NCI-H1930 (cell line): ENCODE measurements at places on chromosomes 11 and 22.

- DNase-seq: no peak
Observed at GRCh38 chr11:65879617-65880016, at the start of gene CTSW. CTSW (plus strand) TSS chr11:65879837; CDS start chr11:65879855, 18 bp downstream.

- DNase-seq: no peak
Observed at GRCh38 chr11:27408246-27408800, 45.3 kb upstream of the CCDC34 start.

GRCh38 chr11:61172888-61173287 lies 11.7 kb upstream of the VPS37C start:
- no peak for DNase-seq

GRCh38 chr11:114416441-114416961 lies 16.0 kb downstream of the RBM7 start:
- DNase-seq: no peak

DNA sequence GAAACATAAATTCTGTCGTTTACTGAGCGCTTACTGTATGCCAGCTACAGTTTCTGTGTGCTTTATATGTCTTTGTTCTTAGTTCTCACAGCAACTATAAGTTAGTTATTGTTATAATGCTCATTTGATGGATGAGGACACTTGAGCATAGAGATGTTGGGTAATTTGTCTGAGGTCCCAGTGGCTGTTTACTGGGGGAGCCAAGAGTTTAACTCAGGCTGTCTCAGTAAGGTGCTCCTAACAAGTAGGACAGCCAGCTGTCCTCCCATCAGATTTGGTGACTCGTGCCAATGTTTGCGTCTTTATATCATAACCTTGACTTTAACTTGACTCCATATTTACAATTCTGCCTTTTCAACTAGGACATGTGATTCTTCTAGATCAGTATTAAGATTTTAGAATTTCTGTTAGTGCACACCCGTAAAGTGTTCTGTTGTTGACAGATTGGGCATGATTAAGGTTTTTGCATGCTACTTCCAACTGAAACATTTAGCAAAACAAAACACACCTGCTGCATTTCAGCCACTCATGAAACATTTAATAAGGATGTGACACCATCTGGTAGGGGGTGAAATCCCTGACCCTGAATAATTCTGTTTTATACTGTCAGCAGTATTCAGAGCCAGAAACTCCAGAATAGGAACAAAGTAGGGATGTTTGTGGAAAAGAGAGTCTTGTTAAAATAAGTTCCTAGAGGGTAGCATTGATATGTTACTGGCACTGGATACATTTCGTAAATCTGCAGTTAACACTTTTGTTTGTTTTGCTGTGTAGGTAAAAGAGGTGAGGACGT lies 1.9 kb downstream of the REXO2 start:
- no peak for DNase-seq

DNA sequence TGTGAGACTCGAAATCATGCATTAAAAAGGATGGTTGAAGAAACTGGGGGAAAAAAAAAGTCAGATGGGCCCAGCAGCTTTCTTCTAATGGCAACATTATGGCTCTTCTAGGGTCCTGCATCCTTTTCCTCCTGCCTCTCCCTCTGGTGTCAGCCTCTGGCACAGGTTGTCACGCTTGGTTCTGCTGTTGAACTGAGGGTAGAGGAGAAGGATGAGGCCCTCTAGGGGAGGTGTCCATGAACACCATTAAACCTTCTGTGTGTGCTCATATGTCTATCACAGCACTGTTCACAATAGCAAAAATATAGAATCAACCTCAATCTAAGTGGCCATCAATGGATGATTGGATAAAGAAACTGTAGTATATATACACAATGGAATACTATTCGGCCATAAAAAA lies 36.0 kb downstream of the BUD13 start:
- no peak for DNase-seq

DNA sequence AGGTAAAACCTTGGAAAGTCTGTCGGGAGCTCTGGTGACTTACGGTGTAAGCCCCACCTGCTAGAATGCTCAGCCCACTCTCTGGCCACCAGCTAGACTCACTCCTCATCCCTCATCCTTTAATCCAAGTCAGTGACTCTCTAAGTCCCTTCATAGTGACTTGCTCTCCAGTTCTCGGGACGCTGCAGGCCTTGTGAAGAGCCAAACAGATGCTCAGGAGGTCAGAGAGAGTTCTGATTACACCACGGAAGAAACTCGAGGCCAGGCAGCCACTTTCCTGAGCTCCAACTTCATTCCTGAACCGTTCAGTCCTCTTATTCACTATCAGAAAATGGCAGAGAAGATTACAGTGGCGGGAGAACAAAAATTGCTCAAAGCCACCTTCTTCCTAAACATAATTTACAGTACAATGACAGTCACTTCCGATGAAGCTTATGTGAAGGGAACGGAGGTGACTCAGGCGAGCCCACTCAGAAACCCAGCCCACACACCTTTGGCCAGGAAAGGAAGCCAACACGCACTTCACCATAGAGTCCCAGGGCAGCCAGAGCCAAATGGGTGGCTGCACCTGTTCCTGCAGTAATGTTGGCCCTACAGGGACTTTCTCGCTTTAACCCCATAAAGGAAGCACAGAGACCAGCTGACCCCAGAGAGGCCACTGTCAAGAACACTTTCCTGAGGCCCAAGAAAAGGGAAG lies 100.4 kb downstream of the GALNT18 start:
- DNase-seq: no peak

DNA sequence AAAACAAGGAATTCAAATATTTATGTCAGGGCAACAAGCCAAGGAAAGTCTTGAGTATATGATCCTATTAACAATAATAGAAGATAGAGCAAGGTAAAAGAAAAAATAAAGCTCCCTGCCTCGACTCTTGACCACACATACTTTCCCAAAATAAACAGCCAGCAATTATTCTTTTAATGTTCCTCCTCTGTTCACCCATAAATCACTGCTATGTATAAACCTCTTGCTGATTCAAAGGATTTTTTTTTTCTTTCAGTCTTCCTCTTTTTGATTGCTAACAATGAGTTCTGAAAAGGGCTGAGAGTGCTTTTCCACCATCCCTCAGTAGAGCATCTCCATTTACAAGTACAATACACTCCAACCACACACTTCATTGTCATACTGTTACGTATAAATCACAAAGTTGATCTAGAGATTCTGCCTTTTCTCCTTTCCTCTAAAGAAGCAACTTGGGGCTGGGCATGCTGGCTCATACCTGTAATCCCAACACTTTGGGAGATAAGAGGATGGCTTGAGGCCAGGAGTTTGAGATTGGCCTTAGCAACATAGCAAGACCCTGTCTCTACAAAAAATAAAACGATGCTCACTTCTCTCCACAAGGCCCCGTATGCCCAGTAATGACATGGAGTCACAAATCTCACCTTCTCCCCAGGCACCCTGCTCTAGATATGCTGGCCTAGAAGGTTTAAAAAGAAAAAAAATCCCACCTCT lies 24.0 kb downstream of the RAB30 start:
- DNase-seq: peak; percentile 76

DNA sequence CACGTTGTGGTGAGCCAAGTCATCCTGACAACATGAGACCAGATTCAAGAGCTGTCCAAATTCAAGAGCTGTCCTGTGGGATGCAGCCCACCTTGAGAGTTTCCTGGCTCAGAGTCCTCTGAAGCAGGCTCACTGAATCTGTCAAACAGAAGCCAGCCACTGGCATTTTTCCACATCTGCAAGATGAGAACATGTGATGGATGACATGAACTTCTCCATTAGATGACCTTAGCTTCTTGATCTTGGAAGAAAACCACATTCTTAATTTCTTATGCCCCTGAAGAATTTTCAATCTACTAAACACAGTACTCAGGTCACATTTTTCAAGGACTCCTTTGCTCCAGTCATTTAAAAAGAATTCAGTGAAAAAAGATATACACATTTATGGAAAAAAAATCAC lies 291.0 kb downstream of the GUCY1A2 start:
- DNase-seq: no peak

DNA sequence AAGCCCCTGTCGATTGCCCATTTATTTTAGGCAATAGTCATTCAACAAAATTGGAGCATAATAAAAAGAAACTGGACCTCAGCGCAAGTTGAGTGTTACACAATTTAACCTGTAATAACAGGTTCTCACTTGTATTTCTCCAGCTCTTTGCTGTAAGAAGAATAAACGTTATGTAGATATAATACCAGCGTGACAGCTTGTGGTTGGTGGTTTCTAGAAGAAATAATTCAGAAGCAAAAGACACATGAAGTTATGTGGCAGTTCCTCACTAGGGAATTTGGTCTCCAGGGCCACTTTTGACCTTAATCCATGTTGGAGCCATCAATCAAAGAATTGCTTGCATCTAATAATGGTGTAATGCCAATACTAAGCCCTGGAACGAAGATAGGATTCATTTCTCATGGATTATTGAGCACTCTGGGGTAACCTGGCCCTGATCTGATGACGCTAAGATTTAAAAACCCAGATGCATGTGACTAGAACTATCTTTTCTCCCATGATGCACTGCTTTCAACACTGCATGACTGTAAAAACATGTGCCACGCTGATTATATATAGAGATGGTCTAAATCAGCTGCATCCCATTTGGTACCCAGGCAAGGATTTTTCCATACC lies 129.7 kb upstream of the LDLRAD3 start:
- DNase-seq: no peak

DNA sequence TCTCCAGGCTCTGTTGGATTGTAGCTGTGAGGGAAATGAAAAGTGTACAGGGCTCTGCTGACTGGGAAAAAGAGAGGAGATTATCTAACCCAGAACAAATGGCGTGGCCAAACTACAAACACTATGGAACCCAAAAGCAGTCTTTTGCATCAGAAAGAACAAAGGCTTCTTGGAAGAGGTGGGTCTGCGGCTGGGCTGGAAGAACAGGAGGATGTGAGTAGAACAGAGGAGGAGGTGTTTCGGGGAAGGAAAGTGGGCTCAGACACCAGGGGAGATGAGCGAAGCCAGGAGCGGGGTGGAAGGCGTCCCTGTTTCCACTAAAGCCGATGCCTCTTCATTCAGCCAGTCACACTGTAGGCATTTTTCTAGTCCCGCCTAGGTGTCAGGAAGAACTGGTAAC lies 12.0 kb downstream of the OVOL1 start:
- DNase-seq: no peak
